ENCODE measurements at places on chromosomes 2 and 18.

- DNase-seq: no peak
Observed at GRCh38 chr18:45447355-45448265, 167.7 kb upstream of the SLC14A2 start.

GRCh38 chr2:180144338-180144813 lies 137.3 kb upstream of the CWC22 start:
- no peak for DNase-seq

- no peak for DNase-seq
Observed at GRCh38 chr18:41396211-41396610, 558.8 kb upstream of the PIK3C3 start.

GRCh38 chr2:235135990-235136561 lies 184.3 kb downstream of the SH3BP4 start:
- no peak for DNase-seq

DNA sequence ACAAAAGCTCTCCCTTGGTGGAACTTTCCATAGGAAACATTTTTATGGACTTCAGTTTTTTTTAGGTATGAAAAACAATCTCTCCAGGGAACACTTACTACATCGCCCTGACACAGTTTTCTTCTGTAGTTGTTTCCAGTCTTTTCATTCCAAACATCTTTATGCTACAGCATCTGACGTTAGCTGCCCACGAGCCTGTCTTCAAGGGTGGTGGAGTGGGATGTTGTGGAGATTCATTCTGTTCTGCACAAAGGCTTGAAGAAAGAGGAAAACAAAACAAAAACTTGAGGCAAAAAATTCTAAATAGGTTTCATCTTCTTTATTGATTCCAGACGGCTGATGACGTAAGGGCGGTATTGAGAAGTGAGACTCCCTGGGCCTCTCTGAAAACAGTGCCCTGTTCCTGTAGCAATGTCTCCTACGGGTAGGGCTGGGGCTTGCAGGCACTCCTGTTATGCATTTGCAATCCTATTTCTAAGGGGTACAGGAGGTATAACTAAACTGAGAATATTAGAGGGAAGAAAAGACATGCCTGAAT lies 375.0 kb downstream of the RNF144A start:
- DNase-seq: no peak

DNA sequence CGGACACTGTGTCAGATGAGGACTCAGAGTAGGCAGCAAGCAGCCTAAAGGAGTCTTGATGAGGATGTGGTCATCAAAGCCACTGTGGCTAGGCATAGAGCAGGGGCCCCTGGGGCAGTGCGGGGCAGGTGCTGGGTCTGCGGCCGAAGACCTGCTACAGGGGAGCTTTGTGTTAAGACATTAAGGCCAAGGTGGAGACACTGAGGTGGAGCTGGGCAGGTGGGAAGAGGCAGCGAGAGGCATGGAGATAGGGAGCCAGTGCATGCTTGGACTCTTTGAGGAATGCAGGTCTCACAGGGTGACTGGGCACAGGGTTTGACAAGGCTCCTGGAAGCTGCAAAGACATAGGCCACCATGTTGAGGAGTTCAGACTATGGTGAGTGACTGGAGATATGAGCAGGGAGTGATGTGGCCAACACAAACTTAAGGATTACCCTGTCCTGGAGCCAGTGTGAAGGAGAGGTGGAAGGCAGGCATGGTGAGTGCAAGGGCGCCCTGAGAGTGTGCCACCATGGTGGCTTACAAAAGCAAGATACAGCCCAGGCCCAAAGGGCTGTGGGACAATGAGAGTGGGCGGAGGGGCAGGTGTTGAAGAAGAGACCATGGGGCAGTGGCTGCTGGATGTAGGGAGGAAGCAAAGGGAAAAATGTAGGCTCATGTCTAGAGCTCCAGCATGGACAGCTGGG lies 450.9 kb upstream of the HS6ST1 start:
- DNase-seq: no peak

DNA sequence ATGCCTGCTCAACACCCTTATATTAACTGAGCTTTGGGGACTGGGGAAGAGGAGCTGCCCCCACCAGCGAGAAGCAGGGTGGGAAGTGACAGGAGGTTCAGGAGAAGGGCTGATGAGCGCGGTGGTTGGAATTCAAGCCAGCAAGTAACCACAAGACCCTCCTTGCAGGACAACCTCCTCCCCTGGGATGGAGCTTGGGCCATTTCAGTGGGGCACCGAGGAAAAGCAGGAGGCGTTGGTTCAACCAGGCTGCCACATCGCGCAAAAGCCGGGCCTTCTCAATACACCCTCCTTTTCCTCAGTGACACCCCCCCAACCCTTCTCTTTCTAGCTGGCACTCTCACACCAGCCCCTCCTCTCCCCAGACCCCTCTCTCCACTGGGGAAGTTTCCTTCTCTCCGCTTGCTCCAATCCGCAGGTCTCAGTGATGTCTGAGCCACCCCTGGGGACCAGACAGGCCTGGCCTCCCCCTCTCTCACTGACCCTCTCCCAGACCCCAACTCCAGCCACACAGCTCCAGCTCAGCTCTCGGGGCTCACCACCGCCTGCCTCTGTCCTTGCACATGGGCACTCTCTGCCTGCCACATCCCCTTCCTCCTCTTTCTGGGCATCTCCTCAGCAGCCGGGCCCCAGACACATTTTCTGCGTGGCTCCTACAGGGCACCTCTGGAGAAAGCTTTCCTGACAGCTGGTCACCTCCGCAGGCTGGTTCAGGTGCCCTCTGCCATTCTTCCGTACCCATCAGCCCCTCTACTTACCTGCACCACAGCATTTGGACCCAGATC lies 44.5 kb downstream of the KCNF1 start:
- no peak for DNase-seq

GRCh38 chr18:42743373-42744138 lies 371.9 kb downstream of the RIT2 start:
- no peak for DNase-seq

GRCh38 chr2:201956361-201956760 lies 77.3 kb upstream of the FZD7 start:
- DNase-seq: no peak

- no peak for DNase-seq
Observed at GRCh38 chr18:78906066-78906465, 73.6 kb upstream of the SALL3 start.

DNA sequence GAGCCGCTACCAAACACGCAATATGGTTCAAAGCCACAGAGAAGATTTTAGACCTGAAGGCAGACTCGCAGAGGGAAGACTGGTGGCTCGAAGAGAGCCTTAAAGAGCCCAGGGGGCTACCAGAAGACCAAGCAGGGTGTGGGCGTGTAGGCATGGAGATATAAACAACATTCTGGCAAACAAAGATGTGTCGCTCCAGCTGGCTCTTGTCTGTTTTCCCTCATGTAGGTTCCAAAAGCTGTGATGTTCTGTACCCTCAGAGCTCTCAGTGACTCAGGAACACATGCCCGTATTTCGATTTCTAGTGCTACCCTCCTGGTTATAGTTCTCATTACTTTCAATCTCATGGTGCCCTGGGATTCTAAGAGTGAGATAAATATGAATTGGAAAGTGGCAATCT lies 44.5 kb downstream of the DOCK10 start:
- no peak for DNase-seq

GRCh38 chr2:200471928-200472645 lies 37.8 kb downstream of the KCTD18 start:
- DNase-seq: no peak

DNA sequence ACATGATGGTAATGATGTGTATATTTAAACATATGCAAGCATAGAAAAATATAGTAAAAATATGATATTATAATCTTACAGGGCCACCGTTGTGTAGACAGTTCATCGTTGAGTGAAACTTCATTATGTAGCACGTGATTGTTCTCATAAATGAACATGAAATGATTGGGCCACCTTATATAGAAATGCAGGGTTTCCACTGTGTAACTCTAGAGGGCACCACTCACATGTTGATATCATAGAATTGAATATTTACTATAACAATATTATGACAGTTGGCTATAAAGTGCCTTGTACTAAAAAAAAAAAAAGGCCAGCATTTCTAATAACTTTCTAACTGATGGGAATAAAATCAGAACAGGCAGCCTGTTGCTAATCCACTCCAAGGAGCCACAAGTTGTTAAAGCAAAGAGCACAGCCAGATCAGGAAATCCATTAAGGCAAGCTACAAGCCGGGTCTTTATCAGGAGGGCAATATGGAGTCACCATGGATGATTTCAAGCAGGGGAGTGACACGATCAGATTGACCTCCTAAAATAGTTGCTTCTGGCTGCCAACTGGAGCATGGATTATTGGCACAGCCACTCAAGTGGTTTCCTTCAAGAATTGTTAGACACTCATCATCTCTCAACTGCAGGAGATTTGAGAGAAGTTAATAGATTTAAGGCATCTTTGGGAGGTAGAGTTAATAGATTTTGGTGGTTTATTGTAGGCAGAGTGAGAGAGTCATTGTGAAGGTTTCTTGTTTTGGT lies 16.7 kb downstream of the IL1F10 start:
- no peak for DNase-seq

- DNase-seq: no peak
Observed at GRCh38 chr2:230869914-230870543, 5.3 kb downstream of the ITM2C start.

- no peak for DNase-seq
Observed at GRCh38 chr2:157218911-157219310, 38.6 kb upstream of the GALNT5 start.

GRCh38 chr18:29147944-29148343 lies 971.0 kb upstream of the CDH2 start:
- no peak for DNase-seq

DNA sequence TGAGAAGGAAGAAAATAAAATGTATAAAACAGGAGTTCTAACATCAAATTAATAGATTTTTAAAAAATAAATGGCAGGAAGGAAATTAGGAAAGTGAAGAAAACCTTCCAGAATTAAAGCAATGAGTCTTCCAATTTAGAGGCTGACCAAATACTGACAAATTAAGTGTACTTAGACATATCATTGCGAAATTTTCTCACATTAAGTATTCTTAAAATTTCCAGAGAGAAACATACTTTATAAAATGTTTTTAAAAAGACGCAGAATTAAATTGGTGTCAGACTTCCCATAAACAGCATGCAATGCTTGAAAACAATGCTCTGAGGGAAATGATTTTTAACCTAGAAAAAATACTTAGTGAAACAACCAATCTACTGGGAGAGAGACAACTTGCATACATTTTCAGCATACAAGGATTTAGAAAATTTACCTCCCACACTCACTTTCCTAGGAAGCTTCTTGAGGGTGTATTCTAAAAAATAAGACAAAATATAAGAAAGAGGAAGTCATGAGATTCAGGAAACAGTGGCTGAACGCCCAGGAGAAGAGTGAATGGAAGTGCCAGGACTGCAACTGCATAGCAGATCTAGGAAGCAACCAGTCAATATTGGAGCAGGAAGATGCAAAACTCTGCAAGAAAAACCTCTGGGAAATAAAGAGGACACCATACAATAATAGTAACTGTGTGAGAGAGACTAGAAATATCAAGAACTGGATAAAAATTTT lies 339.9 kb downstream of the ADCYAP1 start:
- no peak for DNase-seq

GRCh38 chr2:19171409-19171808 lies 187.0 kb downstream of the OSR1 start:
- DNase-seq: no peak

DNA sequence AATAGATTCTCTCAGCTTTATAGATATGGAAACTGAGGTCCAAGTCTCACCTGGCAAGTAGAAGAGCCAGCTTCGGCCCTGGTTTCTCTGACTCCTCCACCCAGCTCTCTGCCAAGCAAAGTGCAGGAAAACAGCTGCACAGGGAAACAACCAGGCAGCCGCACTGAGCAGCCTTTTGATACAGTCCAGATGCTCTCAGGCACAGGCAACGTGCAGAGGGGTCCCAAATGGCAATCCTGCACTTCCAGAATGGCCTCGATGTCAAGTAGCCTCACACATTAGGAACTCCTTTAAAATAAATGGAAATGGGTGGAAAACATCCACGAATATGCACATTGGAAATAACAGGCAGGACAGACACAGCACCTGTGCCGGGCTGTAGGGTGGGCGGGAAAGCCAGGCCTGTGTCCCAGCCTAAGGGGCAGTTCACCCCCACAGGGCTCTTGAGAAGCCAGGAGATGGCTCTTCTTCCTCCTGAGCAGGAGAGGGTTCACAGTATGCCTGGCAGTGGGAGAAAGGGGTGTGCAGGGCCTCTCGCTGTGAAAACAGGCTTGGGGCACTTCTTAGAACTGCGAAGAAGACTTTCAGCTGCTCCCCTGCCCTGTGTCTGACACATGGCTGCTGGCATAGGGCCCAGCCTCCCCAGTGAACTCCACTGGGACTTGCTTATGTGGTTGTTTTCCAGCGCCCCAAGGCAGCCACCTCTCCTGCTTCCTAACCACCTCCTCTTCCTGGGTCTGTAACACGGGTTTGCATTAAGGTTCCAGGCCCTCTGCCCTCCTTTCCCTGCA lies 63.9 kb upstream of the TUBA3E start:
- DNase-seq: no peak

- no peak for DNase-seq
Observed at GRCh38 chr2:163748420-163748819, 12.6 kb upstream of the FIGN start.

DNA sequence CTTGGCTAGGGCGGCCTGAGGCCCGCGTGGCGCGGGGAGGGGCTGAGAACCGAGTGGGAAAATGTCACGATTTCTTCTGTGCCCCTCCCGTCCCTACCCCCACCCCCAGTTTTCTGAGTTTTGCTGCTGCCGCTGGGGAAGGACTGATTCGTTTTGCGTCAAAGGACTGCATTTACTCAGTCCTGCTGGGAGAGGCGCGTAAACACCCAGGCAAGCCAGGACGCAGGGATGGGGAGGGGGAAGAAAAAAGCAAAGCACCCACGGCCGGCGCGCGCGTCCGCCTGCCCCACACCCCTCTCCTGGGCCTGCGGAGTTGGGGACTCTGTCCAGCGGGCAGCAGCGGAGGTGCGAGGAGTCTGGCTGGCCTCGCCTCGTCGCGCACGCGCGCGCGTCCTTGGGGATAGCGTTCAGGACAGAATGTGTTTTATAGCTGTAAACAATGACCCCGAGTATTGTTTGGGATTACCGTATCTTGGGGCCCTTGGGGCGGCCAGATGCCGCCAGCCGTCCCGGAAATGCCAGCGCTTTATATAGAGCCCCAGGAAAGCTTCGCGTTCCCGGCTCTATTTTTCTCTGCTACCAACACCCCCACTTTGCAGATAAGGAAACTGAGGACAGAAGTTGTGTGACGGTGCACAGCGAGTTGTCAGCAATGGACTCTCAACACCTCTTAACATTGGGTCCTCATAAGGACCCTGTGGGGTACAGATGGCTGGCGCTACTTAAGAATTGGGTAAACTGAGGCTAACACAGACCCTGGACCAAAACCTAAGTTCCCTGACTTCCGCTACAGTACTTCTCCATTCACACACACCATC lies 1.7 kb upstream of the FOSL2 start:
- no peak for DNase-seq

Data from activated naive CD4-positive, alpha-beta T cell (primary cell).